Pancreas (tissue), 10 donors: ENCODE measurements at places on chromosomes 12 and 14.

DNA sequence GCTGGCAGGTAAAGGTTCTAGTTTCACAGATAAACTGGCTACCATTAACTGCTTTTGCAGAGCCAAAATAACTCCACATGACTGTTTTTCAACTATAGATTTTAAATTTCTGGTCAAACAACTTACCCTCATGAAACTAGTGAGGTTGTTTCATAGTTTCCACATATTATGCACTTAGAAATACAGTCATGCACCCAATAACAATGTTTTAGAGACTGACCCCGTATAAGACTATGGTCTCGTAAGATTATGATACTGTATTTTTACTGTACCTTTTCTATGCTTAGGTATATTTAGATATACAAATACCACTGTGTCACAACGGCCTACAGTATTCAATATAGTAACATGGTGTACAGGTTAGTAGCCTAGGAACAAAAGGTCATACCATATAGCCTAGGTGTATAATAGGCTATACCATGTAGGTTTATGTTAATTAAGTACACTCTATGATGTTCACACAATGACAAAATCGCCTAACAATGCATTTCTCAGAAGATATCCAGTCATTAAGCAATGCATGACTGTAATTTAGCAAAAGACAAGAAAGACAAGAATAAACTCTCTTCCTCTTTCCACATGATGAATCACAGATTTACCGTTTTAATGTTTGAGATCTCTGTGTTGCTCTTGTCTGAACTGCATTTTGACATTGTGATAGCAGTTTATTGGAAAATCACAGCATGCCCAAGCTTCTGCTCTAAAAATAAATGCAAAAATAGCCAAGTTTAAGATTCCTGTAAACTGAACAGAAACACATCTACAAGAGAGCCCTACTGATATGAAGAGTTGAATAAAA, 17.1 kb downstream of the DICER1 start:
- no peak for DNase-seq

DNA sequence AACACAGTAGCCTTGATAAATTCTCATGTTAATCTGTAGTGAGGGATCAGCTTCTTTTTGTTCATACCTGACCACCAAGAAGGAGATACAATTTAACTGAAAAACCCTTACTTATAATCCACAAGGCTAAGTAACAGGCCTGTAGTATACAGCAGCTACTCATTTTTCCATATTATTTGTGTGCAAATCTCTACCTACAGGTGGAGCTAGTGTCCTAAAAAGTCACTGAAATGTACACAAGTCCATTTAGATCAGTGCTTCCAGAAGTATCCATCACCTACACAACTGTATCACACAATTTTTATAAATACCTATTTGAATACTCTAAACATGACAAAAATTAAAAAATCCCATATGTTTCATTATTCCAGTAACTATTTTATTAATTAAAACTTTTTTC, 173.2 kb downstream of the SLC35F4 start:
- no peak for DNase-seq

DNA sequence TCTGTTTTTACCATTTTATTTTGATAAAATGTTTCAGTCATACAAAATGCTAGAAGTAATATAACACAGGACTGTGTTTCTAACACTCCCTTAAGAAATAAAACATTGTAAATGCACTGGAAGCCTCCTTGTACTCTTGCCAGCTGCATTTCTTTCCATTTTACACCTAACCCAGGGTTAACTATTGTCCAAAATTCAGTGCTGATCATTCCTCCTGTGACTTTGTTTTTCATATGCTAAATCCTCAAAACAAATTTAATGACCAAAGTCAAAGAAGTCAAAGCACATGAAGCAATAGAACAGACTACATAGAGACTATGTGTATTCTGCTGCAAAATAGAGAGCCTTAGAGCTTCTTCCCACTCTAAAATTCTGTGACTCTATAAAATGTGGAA, 420.3 kb upstream of the PRICKLE1 start:
- no peak for DNase-seq

- no peak for DNase-seq
Measured at GRCh38 chr12:109625131-109625559, 51.6 kb downstream of the MVK start.

GRCh38 chr14:91890291-91890749, 23.0 kb upstream of the TC2N start:
- DNase-seq = no peak

- DNase-seq = no peak
Measured at GRCh38 chr12:84222841-84223240, 689.8 kb downstream of the SLC6A15 start.

- no peak for DNase-seq
Measured at GRCh38 chr14:62162998-62163589, 400.9 kb downstream of the SNAPC1 start.

DNA sequence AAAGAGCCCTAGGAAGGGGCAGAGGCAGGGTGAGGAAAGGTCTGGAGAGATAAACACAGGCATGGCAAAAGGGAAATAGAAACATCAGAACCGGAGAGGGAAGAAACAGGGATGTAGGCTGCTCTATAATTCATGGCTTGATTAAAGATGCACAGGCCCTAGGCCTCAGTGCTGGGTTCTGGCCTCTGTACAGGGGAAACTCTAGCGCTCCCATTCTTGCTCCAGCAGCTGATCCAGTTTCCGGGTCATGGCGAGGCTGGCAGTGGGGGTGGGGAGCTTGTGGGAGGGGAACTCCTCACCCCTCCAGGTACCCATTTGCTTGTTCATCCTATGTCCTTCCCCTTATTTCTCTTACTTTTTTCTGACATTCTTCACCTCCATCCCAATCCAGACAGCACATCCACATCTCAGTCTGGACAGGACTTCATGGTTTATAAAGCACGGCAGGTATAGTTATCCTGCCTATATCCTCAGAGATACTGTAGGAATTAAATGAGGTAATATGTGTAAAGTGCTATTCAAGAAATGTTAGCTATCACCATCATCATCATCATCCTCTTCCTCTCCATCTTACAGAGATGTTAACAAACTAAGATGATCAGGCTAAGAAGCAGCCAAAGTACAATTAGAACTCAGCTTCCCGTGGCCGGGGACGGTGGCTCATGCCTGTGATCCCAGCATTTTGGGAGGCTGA, 8.0 kb upstream of the GPR84 start:
- DNase-seq = no peak

DNA sequence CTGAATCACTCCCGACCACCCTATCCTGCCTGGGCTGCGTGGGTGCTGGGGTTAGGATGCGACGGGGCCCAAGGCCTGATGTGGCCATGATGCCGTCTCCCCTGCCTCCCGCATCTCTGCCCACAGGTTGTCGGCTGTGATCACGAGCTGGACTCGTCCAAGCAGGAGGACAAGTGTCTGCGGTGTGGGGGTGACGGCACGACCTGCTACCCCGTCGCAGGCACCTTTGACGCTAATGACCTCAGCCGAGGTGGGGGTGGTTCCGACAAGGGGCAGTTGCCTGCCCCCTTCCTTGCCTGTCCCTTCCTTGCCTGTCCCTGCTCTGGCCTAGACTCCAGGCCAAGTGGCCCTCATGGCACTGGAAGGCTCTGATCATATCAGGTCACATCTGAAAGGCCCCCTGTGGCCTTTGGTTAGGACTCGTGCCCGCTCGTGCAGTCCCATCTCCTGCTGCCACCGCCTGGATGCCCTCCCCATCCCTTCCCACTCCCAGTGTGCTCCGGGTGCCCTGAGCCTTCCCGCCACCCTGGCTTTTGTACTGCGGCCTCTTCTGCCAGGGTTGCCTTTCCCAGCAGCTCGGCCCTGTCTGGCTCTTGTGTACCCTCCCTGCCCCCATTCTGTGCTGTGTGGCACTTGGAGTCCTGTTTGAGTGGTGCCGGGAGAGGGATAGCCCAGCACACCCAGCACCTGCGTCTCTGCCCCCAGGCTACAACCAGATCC, 13.6 kb downstream of the PAPLN start:
- no peak for DNase-seq
